Uterus (tissue), 4 donors: ENCODE measurements at places on chromosomes 2 and 18. TPM values are rescaled to one million over a fixed set of nuclear protein-coding genes. Genes with fewer than 3 reads are reported as not detected.

The CYTIP gene
- 5.5 TPM for total RNA-seq

The OSBPL6 gene
- 9.9 TPM for total RNA-seq

The EMILIN1 gene
- total RNA-seq = 377 TPM

DNA sequence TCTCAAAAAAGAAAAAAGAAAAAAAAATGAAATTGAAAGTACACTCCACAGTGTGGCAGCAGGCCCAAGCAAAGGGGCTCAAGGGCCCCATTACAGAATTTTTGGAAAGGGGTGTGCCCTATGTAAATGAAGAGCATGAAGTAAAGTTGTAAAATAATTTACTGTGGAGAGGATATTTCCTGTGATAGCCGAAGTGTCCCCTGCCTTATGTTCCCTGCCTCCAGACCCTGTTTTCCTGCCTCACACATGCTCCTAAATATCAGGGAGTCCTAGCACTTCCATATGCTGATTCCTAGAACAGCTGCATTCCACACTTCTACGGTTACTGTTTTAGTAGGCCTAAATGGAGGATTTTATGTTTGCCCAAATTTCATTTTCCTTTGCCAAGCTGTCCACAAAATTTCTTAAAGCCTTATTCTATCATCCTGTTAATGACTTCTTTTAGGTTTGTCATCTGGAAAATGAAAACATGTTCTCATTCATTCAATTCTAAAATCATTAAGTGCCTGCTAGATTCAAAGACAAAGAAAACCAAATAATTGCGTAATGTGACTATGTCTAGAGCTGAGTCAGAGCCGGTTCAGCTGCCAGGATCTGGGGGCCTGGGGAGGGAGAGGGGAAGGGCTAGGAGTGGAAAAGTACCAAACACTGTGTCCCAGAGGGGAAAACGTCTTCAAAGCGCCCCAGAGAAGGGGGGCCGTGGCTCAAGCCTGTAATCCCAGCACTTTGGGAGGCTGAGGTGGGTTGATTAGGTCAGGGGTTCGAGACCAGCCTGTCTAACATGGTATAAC, 25.9 kb upstream of the IMPA2 start:
- DNase-seq = peak; percentile 63

GRCh38 chr18:80228051-80228848, 19.1 kb downstream of the PARD6G start:
- no peak for DNase-seq

DNA sequence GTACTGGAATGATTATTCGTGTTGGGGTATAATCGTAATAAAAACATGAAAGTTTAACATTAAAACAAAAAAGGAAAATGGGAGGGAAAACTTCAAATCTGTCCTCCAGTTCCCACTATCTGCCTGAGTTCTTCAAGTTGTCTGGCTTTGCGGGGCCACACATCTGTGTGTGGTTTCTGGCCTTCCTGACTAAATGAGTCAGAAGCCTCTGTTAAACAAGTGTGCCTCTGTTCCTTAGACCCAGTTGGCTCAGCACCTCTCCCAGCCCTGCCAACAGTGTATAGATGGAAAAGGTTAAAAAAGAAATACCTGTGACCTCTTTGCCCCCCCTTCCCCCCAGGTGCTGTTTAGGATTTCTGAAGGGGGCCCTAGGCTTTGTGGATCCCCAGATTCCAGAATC, 30.2 kb downstream of the XDH start:
- no peak for DNase-seq

DNA sequence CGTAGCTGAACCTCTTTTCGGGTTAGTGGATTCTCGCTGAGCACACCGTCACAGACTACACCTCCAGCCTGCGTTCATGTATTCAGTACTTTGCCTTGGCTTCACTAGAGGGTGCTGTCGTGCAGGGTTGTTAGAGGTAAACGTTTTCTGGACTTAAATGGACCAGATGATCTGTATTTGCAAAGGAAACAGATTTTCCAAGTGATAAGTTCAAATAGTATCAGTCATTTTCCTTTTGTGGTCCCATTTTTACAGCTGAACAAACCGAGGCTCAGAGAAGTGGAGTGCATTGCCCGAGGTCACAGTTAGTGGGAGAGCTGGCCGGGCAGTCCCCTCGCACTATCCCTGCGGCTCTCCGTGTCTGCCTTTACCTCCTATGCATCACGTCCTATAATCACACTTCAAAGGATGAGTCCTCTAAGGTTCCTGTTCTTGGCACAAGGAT, 125.9 kb downstream of the MAP4K4 start:
- peak; percentile 52 for DNase-seq
